ENCODE measurements at places on chromosomes 6 and 20.

- DNase-seq, result no peak
Observed at GRCh38 chr6:131015630-131016263, 47.3 kb downstream of the EPB41L2 start.

DNA sequence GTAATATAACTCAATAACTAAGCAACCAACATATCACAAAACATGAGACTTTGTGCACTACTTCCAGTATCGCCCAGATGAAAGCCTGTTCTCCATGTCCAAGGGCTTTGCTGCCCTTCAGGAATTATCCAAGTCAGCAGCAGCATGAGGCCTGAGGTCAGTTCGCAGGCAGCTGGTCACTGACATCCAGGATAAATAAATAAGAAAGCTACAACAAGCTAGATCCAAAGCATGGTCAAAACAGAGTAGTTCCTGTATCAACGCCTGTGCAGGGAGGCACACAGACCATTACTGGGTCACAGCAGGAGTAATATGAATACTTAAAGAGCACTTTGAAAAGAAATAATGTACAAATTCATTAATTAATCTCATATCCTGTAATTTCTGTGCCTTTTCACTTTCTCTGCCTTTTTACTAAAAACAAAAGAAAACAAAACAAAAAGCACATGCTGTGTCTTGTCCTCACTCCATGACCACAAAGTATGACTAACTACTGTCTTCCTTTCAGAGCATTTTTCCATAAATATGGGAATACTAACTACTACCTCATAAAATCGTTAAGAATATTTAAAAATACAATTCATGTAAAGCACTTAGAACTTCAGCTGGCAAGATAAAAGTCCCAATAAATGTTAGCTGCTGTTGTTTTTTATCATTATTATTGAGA, 374.9 kb upstream of the IRAK1BP1 start:
- DNase-seq, result no peak

GRCh38 chr20:59948828-59949720, 8.9 kb downstream of the FAM217B start:
- DNase-seq, result no peak

DNA sequence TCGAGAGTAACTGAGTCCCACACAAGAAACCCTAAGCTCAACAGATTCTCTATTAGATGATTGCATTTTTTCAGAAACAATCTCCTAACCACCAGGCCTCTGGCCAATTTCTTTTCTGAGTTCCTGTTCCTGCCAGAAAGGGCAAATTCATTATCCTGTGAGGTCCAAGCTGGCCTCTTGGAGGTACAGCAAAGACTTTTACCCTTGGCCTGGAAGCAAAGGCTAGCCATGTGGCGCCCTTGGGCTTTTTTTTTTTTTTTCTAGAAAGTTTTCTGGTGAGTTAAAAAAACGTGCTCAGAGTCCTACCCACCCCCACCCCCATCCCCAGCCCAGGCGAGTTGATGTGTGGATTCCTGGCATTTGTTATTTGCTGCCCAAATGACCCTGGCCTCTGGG, 59.0 kb upstream of the EEF1A1 start:
- DNase-seq, result peak; percentile 47

GRCh38 chr6:148854992-148855391, 108.2 kb downstream of the UST start:
- no peak for DNase-seq

DNA sequence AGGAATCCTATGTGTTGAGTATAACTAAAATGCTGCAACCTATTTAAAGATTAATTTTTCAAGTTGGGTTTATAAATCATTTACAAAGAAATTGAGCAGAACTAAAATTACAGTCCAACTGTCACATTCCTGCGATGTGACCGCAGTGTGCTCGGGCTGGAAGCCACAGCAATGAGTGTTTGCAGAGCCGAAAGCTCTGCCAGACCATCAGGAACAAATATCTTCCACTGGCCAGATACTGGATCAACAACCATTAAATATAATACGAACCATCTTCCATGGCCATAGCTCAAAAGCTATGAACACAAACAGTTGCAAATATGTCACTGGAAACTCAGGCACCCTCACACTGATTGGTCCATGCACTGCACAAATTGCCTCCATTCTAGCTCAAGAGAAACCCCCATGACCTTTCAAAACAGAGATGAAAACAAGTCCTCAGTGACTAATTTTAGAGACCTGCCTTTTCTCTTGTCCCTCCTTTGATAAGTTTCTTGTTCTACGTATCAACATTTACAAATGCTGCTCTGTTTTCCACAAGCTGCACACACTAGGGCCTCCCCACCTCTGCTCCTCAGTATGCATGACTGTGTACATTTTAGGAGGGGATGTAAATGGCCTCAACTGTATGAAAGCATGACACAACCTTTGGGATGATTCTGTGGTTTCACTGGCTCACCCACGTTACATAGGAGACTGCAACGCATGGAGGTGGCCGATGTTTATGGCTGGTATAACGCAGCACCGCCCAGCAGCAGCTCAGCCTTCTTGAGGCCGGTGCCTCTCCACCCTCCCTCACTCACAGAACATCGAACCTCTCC, 171.7 kb downstream of the WDR27 start:
- no peak for DNase-seq

Measured in H54 (cell line).